NCI-H774 (cell line): ENCODE measurements at places on chromosomes 13 and 19.

- no peak for DNase-seq
Observed at GRCh38 chr13:30577401-30577852, 40.3 kb upstream of the USPL1 start.

GRCh38 chr19:56217039-56217949, 15.2 kb downstream of the ZSCAN5C start:
- DNase-seq: no peak

DNA sequence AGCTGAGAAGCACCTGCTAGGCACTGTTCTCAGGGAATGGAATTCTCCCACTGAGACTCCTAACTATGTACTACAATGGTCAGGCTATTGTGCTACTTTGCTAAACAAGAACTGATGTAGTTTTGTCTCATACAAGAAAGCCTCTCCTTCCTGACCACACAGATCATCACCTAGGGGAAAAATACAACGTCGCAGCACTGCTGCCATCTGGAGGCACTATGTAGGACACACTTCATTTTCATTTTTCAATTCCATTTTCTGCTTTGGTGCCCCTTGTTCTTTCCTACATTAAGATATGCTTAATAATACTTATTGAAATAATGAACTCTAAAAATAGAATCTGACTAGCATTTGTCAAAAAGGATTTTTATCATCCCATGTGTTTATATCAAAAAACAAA, 21.1 kb downstream of the PROSER1 start:
- DNase-seq: no peak

- DNase-seq: no peak
Observed at GRCh38 chr19:56087647-56088496, 33.2 kb downstream of the ZNF787 start.

- DNase-seq: no peak
Observed at GRCh38 chr19:38606131-38606530, 11.6 kb downstream of the MAP4K1 start.
